ENCODE measurements at places on chromosomes 1 and 21.

DNA sequence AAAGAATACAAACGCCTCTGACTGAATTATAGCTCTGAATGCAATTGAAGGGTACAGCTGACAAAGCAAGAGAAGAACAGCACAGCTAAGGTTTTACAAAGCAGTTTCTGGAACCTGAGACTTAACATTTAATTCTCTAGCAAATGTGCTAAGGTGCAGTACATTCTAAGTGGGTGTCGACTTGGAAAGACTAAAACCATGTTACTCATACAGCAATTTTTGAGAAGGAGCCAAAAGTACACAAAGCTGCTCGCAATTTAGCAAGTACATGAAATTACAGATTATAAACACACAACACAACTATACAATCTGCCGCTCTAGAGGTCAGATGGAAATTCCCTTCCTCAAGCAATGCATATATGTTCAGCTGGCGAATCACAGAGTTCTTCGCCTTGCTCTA, 121.9 kb downstream of the TIAM1 start:
- peak; percentile 58 for DNase-seq

DNA sequence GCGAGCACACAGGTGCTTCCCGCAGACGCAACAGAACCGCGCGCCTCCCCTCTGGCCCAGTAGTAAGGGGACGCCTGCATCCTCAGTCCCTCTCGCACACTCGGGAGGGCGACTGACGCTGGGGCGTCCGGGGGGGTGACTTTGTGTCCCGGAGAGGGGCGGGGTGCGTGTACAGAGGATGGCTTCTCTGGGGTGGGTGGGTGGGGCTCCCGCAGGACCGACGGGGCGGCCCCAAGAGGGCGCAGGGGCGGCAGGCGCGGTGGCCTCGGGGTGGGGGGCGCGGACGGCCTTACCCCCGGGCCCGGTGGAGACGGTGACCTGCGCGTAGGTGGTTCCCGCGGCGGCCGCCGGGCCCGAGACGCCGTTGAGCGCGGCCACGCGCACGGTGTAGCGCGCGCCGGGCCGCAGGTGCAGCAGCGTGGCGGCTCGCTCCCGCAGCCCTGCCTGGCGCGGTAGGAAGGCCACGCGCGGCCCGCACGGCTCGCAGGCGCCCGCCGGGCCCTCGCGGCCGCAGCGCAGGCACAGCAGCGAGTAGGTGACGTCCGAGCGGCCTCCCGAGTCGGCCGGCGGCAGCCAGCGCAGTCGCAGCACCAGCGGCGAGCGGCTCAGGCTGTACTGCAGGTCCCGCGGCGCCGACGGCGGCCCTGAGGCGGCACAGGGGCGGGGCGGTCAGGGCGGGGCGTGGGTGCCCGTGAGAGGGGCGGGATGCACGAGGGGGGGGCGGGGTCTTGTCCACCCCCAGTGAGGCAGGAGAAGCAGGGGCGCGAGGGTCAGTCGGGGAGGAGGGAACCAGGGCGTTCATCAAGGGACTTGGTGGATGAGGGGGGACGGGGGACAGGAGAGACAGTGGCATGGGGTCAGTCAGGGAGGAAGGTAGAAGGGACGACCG, 12.1 kb downstream of the EPHA10 start:
- DNase-seq, result no peak

GRCh38 chr1:15008783-15009729, 144.5 kb upstream of the TMEM51 start:
- no peak for DNase-seq

GRCh38 chr1:207059881-207060280, 6.8 kb downstream of the PFKFB2 start:
- no peak for DNase-seq

All from putamen (tissue), 1 donor.